Stimulated activated CD4-positive, alpha-beta T cell treated with anti-CD3 and anti-CD28 coated beads, TNF-alpha, amount 100 ng/mL, for 1 hour (primary cell): ENCODE measurements at places on chromosomes 5 and 9.

DNA sequence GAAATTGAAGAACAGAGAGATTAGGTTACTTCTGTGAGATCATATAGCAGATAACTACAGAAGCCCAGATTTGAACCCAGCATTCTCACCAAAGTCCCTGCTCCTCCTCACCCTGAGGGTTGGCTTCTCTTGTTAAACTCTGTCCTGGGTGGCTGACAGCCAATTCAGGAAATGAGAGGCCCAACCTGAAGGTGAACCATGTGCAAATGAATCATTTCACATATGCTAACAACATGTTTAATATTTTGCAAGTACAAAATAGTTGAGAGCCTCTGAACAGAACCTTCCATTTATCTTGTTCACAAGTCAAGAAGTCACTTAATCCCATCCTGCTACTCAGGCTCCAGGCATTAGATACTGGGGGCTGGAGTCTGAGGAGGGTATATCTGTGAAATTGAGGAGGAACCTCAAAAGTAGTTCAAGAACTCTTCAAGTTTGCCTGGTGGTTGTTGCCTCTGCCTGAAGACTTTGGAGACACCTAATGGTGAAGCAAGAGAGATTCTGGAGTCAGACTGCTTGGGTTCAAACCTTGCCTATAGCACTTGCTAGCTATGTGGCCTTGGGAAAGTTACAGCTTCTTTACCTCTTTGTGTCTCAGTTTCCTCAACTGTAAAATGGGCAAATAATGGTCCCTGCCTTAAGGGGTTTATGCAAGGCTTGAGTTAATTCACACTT is 564.0 kb downstream of the PSAT1 start:
- DNase-seq, result no peak

DNA sequence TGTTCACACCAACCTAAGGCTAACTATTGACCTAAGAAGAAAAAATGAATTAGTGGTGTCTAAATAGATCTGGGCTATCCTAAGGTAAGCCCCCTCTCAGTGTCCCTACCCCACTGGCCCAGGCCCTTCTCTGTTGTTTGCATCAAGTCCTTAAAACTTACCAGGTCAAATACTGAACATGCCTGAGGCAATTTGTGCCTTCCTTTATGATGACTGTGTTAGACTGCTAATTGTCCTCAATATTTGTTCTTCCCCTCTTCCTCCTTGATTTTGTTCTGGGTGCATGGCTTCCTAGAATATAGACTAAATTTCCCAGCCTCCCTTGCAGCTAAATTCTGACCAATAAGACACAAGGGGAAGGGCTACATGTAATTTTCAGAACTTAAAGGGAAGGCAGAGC is 199.9 kb downstream of the ADAMTS12 start:
- DNase-seq, result no peak

GRCh38 chr9:129637673-129638439 is 4.1 kb downstream of the ASB6 start:
- no peak for DNase-seq

DNA sequence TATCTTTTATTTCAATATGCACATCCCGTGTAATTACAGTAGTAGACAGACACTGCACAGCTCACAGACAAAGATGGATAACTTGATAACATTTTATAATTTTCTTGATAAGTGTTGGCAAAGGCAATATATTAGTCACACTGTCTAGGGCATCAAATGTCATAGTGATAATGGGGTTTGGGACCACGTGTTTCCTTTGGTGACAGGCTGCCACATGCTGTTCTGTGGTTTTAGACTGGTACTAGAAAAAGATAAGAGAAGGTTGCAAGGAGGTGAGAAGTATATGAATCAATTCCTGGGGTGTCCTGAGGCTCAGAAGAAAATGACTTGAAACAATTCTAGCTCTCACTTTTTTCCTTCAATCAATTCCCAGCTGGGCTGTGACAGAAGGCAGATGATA is 258.8 kb upstream of the CHD1 start:
- no peak for DNase-seq

DNA sequence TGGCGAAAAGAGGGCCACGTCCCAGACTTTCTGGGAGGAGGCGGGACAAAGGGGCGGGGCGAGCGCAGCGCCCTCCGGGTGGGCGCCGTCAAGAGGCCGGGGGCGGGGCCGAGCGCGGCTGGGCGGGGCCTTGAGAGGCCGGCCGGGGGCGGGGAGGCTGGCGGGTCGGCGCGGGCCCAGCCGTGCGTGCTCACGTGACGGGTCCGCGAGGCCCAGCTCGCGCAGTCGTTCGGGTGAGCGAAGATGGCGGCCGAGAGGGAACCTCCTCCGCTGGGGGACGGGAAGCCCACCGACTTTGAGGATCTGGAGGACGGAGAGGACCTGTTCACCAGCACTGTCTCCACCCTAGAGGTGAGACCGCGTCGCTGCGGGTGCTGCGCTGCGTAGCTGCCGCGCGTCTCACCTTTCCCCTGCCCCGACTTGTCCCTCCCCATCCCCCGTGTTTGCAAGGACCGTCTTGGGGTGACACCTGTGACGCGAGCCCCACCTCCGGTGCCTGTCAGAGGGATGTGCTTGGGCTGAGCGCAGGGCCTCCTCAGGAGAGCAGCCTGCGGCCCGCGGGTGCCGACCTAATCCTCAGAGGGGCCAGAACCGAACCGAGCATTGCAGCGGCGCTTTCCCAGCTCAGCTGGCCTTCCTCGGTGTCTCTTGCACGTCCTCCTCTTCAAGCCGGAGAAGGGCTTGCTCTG is at the start of gene SNX2:
TSS of gene SNX2 (plus strand) at position 220 of the 689 bp plus-strand sequence. CDS start at position 244, 24 bp downstream.
- peak; percentile 55 for DNase-seq

GRCh38 chr5:133332439-133333024 is 279.8 kb downstream of the FSTL4 start:
- DNase-seq, result no peak

- DNase-seq, result no peak
Measured at GRCh38 chr9:19146441-19147024, 19.2 kb upstream of the PLIN2 start.

- DNase-seq, result no peak
Measured at GRCh38 chr5:138542180-138542955, 668 bp downstream of the ETF1 start.

- no peak for DNase-seq
Measured at GRCh38 chr5:132215329-132215728, 12.3 kb downstream of the P4HA2 start.

GRCh38 chr9:20651939-20652338 is 29.6 kb upstream of the MLLT3 start:
- DNase-seq, result no peak

GRCh38 chr9:120775859-120776258 is 17.4 kb downstream of the FBXW2 start:
- DNase-seq, result no peak

- DNase-seq, result no peak
Measured at GRCh38 chr5:125336401-125336800, 590.0 kb upstream of the ZNF608 start.

- no peak for DNase-seq
Measured at GRCh38 chr5:107557051-107557658, 113.6 kb downstream of the EFNA5 start.

DNA sequence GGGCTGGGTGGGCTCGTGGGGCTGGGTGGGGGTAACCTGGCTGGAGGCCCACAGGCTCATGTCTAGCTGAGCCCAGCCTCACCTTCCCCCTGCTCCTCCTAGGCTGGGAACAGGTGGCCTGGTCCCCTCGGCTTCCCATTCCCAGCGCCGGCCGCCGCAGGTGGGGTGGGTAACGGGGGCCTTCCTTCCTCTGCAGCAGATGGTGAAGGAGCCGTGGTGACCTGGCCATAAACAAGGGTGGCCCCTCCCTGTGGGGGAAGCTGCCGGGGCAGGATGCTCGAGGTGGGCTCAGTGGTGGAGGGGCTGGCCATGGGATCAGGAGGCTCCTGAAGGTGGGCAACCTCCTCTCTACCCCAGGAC is 41.0 kb upstream of the EGFL7 start:
- DNase-seq, result no peak

GRCh38 chr9:71819115-71819739 is 50.9 kb upstream of the CEMIP2 start:
- DNase-seq, result peak; percentile 25

GRCh38 chr9:81687521-81688261 is 1.7 kb downstream of the TLE1 start:
- no peak for DNase-seq

GRCh38 chr5:6475626-6476312 is 27.1 kb downstream of the UBE2QL1 start:
- no peak for DNase-seq

GRCh38 chr9:35313916-35314315 is 152.1 kb downstream of the UNC13B start:
- no peak for DNase-seq

DNA sequence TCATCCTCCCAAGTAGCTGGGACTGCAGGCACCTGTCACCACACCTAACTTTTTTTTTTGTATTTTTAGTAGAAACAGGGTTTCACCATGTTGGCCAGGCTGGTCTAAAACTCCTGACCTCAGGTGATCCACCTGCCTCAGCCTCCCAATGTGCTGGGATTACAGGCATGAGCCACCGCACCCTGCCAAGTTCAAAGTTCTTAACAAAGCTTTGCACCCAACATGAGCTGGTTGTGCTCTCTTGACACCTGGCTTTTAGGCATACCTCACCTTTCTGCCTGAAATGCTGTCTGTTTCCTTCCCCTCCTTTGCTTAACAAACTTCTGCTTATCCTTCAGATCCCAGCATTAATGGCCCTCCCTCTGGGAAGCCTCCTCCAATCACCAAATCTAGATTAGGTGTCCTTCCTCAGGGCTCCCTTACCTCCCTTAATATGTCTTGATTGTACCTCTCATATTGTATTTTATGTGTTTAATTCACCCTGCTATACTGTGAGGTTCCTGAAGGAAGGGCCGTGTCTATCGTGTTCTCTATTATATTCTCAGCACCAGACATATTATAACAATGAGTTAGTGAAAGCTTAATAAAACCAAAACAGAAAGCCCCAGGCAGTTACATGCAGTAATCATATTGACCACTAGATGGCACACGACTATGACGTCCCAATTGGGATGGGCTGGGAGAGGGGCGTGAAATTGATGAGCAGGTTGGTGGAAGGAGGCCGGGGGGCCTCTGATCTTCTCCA is 62.9 kb upstream of the PPARGC1B start:
- no peak for DNase-seq

GRCh38 chr9:130400870-130401269 is 43.9 kb upstream of the ASS1 start:
- DNase-seq, result no peak

GRCh38 chr5:31630931-31631330 is 8.0 kb upstream of the PDZD2 start:
- DNase-seq, result no peak

GRCh38 chr9:78777747-78778146 is 480.8 kb downstream of the PSAT1 start:
- DNase-seq, result no peak

GRCh38 chr5:176748967-176749935 is 61.1 kb upstream of the UNC5A start:
- no peak for DNase-seq

DNA sequence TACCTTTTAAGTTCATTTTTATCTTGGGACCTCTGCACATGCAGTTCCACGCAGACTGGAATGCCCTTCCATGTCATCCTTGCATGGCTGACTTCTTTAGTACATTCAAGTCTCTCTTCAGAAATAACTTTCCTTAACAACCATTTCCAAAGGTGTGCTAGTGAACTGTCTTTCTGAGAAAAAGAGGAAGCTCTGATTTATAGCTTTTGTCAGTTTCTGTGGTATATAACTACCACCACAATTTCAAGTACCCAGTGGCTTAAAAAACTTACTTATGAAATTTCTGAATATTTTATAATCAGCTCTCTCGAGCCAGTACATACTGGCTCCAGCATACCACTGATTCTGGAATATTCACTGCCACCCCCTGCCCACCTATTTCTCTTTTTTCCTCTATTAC is 1613.8 kb downstream of the MAT2B start:
- DNase-seq, result no peak

DNA sequence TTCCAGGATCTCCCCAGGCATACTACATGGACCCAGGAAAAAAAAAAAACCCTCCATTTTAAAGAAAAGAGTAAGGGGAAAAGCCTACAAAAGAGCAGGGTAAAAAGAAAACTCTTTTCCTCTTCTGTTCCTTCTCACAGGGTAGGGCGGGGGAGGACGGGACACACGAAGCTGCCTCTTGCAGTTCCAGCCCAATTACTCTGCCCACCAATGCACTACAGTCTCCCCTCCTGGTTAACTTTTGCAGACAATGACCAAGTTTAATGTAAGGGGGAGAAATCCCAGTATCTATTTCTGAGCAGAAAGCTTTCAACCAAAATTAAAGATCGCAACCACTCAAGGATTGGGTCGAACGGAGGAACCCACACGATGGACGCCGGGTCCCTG is 1.3 kb downstream of the BRD3 start:
- no peak for DNase-seq

DNA sequence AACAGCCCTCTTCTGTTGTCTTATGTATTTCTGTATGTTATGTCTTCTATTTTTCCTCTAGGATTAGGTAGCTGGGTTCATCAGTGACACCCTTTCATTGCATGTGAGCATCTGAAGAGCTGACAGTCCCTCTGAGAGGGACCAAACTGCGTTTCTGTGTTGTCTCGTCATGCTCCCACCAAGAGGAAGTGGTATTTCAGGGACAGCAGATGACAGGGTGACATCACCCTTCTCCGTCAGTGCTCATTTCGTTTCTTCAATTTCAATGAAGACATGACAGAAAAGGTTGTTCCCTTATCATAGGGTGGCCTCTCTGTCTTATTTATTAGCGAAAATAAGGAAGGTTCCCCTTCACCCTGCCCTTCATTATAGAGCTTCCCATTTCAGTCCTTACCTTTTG is 225.9 kb upstream of the NR4A3 start:
- no peak for DNase-seq

DNA sequence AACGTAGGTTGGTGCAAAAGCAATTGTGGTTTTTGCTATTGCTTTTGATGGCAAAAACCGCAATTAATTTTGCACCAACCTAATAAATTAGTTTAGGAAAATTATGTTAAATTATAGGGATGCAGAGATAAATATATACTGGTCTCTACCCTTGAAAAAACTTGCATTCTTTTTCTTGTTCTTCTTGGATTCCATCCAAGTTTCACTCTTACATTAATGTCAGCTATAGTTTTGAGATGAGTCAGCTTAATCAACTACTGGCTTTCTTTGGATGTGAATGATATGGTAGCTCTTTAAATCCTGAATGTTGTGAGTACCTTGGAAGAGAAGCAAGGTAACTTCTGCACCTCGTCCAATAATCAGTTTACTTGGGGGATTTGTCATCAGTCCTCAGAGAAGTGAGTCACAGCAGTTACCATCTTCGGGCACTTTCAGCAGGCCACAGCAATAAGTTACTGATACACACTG is 549.0 kb upstream of the ZNF608 start:
- no peak for DNase-seq

GRCh38 chr5:56808211-56808610 is 7.1 kb upstream of the MAP3K1 start:
- DNase-seq, result no peak

GRCh38 chr5:67815455-67816391 is 399.8 kb upstream of the PIK3R1 start:
- DNase-seq, result no peak

DNA sequence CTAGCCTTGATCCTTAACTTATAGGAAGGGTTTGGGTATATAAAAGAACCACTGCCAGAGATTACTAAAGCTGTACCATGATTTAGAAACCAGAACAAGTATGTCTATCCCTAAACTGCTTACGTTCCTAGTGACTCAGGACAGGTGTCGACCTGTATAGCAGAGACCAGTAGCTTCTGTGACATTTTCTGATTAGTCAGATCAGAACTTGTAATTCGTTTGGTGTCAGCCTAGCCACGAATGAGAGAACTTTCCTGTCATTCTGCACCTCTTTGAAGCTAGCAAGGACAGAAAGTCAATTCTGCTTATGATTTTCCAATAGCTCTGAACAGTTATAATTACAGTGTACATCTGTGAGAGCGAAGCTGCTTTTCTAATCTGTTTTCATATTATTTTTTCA is 39.5 kb downstream of the PRKACG start:
- no peak for DNase-seq

GRCh38 chr5:14428302-14429081 is 153.1 kb upstream of the OTULINL start:
- no peak for DNase-seq
